ENCODE measurements at places on chromosomes 6 and 20.

GRCh38 chr20:17444091-17444490 lies 87.1 kb downstream of the BFSP1 start:
- no peak for DNase-seq

- DNase-seq, result no peak
Observed at GRCh38 chr6:103872678-103873077, 987.0 kb downstream of the HACE1 start.

DNA sequence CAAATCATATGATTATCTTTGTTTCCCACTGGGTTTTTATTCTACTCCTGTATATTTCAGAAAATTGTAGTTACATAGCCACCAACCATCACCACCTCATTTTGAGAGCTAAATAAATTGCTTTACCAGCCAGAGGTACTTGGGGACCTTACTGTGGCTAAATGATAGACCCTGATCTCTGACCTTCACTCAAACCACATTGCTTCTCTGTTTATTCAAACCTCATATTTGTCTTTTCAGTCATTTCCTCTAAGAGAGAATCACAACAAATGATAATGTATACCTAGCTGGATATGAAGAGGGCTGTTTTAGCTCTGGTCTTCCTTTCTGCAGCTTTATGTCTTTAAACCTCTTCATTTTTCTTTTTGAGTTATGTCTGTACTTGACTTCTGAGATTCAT lies 142.8 kb downstream of the ADGB start:
- DNase-seq, result no peak

DNA sequence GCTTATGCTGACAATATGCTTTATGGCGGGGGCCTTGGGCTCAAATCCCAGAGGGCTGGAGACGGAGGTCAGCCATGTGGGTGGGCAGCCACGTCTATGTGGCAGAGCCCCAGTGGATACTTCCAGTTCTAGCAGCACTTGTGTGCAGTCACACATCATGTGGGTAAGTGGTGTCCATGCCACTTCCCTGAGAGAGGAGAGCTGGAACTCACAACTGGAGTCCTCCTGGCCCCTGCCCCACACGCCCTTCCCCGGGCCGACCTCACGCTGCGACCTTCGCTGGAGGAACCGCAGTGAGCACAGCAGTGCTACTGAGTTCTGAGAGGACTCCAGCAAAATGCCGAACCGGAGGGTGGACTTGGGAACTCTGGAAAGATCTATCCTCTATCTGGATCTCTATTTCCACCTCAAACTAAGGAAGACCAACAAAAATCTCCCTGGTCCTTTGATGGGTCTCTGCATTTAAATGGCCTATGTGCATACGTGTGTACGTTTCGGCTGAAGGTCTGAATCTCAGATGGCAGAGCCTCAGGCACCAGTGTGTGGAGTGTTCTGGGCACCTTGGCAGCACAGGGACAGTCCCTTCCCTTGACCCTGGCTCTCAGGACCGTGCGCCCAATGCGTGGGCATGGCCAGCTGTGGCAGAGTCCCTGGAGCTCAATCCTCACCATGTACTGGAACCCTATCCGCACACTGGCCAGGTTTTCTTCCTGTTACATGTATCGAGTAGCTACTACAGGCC lies 55.4 kb downstream of the GNAS-AS1 start:
- DNase-seq, result no peak

- DNase-seq, result no peak
Observed at GRCh38 chr6:52243282-52243893, 912 bp downstream of the IL17F start.

DNA sequence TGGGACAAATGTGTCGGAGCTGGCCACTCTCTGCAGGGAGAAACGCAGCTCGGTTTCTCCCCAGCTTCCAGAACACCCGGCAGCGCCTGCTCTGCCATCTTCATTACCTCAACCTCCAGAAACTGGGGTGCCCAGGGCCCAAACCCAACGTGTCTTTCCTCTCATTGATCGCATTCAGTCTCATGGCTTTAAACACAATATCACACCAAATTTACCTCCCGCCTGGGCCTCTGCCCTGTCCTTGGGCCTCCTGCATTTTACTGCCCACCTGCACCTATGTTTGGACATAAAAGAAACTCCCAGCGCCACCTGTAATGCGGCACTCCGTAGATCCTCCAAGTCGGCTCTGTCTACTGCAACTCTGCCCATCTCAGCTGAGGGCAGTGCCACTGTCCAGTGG lies 22.2 kb downstream of the SERPINB6 start:
- DNase-seq, result no peak

DNA sequence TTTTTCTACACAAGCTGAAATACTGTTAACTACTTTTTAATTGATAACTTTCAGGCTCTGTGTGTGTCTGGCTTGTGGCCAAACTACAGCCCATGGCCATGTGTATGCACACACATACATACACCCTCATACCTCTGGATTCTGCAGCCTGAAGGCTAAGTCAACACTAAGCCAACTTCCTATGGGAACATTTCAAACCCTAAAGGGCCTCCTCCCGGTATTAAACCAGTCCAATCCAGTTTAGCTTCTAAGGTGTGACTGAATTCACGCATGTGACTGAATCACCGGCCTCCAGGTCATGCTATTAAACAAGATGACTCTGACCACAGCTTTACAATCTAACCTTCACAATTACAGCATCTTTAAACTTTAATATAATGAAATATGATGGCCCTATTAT lies 20.7 kb upstream of the DST start:
- DNase-seq, result no peak

- no peak for DNase-seq
Observed at GRCh38 chr6:141463237-141463977, 669.3 kb upstream of the GJE1 start.
